ENCODE measurements at places on chromosomes 4 and X.

DNA sequence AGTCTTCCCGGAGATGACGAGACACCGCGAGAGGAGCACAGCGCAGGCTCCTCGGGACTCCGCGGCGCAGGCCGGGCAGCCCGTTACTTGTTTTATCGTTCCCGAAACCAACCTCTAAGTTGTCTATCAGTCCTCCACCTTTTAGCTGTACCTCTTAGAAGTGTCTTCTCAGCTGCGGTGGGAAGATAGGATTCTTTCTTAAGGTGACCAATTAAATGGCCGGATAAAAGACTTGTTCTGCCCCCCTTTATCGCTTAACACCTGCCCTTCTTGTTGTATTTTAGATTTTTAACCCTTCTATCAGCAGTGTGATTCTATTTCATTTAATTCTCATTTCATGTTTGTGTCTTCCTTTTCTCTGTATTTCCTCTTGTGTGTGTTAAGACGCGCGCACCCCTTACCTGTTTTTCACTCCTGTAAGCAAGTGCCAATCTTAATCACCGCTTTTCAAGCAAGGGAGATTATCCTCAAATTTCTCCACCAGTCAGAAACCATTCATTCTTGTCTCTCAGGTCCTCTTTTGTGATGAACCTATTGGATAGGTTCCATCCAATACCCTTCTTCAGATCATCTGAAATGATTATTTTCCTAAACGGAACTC is at the start of gene SLC9B2:
SLC9B2 (minus strand) TSS at position 15 of the 601 bp plus-strand sequence. CDS start 9,211 bp downstream, outside the sequence.
- no peak for DNase-seq

- DNase-seq = no peak
Observed at GRCh38 chrX:54423161-54423888, 16.9 kb upstream of the TSR2 start.

DNA sequence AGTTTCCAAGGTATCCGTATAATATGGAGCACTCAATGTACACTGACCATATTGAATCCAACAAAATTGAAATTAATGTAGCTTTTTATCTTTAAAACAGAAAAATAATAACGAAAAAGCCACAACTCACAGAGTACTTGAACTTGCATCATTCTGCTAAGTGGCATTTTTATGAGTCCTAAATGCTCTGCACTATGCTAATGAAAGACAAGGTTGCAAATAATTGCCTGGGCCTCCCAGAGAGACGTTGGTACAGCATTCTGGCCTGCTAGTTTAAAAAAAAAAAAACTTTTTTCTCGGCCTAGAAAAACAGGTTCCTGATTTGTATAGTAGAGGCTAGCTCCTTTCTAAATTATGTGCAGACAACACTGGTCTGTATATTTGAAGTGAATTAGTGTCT is 4.3 kb upstream of the FAM9B start:
- DNase-seq = no peak

DNA sequence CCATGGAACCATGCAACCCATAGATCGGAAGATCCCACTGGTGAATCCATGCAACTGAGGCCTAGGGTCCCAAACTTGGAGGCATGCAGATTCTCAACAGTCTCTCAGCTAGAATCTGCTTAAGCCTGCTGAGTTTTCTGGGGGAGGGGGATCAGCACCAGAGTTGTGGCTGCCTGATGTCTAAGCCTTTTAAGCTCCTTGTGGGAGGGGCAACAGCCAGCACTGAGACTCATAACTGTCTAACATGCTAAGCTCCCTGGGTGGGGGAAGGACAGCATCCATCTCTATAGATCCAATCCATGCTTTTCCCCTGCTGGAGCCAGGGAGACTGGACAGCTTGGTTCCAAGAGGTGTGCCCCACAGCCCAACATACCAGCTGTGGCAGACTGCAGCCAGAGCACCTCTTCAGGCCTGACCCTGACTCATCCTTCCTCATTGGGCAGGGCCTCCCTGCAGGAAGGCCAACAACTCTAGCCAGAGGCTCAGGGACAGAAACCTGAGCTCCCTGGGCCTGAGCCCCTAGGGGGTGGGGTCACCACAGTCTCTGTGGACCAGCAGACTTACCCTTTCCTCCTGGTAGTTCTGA is 300.1 kb upstream of the SLC7A11 start:
- no peak for DNase-seq

DNA sequence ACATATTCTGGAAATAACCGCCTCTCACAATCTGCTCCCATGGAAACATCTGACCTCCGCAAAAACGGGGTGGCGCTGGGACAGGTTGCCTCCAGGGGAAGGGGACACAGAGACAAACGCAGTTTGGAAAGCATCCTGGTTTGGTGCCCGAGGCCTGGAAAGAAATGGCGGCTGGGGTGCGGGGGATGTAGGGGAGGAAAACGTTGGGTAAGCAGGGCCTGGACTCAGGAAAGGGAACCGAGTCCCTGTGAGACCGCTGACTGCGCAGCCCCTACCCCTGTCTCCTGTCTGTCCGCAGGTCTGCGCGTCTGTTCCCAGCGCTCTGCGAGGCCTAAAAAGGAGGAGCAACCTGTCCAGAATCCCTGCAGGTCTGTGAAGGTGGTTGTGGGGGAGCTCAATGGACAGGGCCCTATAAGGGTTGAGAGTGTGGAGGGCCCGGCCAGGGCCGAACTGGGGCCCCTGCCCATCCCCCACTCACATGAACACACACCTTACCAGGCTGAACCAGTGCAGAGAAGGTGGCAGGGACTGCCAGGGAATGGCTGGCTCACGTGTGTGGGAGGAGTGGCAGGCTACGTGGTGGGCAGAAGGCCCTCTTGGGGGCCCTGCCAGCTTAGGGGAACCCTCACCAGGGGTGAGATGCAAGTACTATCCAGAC is 672 bp downstream of the TCEAL3 start:
- no peak for DNase-seq

GRCh38 chr4:74410272-74410671 is 34.7 kb upstream of the AREG start:
- no peak for DNase-seq

DNA sequence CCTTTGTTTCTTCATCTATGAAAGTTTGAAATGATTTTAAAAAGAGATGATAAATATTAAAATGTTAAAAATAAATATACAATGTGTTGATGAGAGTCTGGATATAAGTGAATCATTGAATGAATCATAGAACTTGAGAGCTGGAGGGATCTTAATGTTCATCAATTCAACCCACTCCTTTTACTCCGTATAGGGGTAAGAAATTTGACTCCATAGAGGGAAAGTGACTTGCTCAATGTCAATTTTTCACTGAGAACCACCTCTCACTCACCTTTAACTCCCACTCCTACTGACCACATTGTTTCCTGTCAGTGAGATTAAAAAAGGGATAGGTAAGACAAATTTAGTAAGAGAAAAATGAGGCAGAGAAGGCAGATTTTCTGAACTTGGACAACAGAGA is 557.2 kb upstream of the GRIA3 start:
- DNase-seq = no peak

Data from stimulated activated CD4-positive, alpha-beta T cell treated with anti-CD3 and anti-CD28 coated beads, TNF-alpha, amount 100 ng/mL, for 4 hours (primary cell).